ENCODE measurements at places on chromosomes 7 and 10.

DNA sequence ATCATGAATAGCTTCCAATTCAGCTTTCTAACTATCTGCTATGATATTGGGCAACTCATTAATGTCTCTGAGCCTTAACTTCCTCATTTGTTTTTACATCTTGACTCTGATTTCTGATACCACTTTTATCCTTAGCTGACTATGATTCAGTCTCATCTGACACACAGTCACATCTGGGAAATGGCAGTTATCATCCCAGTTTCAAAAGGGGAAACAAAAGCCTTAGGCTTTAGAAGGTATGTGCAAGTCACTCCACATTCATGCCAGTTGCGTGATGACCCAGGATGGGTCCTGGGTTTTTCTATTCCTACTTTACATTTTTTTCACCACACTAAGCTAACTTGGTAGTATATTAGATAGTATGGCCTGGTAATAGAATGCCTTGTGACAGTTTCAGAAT, 12.7 kb downstream of the SCIN start:
- no peak for DNase-seq

DNA sequence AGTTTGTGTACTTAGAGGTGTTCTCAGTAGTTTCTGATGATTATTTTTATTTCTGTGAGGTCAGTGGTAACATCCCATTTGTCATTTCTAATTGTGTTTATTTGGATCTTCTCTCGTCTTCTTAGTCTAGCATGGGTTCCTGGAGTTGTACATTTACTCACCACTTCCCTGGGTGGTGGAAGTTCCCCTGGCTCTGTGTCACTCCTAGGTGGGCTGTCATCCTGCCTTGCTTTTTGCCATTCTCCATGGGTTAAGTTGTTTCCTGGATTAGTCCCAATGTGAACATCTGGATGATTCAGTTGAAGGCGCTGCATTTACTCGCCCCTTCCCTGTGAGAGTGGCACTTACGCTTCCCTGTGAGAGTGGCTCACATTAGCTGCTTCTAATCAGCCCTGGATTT, 48.2 kb downstream of the GSAP start:
- DNase-seq, result no peak

DNA sequence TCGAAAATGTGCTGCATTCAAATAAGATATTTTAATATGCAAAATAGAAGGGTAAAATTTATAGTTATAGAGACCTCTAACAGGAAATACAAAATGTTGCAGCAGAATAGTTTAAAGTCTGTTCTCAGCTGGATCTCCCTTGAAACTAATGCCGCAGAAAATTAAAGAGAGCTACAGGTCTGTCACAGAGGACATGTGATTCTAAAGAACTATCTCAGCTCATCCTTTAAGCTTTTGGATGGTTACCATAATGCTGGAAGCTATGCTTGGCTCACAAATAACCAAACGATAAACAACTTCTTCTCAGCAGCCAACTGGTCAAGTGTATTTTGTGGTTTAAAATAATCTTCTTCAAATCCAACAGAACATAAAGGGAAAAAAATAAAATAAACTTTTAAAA, 353.0 kb downstream of the PARD3 start:
- DNase-seq, result no peak

- DNase-seq, result no peak
Measured at GRCh38 chr7:73850781-73851207, 8.5 kb upstream of the METTL27 start.

DNA sequence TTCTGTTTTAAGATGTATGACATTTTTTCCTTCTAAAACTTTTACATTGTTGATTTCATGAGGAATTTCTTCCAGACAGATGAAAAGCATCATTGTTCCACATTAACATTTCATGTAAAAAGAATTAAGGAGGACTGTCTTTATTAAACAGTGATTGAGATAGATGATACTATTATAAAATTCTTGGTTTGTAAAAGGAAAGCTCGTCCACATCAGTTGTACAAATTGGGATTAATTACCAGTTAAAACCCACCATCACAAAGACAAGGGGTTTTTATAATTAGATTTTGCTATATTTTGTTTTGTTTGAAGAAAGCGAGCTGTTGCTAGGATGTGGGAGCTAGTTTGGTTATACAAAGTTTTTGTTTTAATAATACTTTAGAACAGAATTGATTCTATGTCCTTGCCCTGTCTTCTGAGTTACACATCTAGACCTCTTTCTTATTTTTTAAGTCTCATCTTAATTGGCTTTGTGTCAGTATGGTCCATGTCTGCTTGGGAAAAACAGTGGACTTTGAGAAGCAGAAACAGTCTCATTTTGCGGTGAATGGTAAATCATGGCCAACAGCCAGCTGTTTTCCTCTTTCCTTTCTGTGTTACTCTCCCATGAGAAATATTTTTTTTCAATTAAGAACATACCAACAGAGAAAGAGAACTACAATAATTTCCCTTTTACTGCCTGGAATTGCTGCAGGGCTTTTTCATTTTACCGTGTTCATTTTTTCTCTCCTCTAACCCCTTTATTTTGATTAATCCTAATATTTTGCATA, 3.2 kb downstream of the TES start:
- DNase-seq, result no peak

GRCh38 chr7:133183042-133183794, 69.7 kb upstream of the EXOC4 start:
- no peak for DNase-seq

GRCh38 chr7:151139071-151139790, 28.3 kb downstream of the GBX1 start:
- no peak for DNase-seq

GRCh38 chr10:48478980-48479811, 125.7 kb downstream of the ARHGAP22 start:
- DNase-seq, result no peak

- DNase-seq, result peak; percentile 22
Measured at GRCh38 chr10:102835007-102835482, 2.2 kb downstream of the CYP17A1 start.

DNA sequence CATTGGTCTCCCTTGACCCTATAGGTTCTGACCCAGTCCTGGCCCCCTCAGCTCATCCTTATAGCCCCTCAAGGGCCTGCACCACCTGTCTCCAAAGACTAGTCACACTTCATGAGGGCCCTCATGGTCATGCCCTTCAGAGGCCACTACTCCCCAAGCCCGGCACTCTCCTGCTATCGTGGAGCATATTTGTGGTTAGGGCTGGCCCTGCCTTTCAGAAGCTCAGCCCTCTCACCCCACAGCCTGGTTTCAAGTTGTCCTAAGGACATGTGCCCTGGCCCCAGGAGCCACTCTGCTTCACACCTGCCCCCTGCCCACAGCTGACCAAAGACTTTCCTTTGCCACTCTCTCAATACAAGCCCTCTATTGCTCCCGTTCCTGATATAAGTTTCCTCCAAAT, 60.3 kb upstream of the LBX1 start:
- DNase-seq, result no peak

- DNase-seq, result no peak
Measured at GRCh38 chr7:107596881-107597581, 17.0 kb downstream of the BCAP29 start.

DNA sequence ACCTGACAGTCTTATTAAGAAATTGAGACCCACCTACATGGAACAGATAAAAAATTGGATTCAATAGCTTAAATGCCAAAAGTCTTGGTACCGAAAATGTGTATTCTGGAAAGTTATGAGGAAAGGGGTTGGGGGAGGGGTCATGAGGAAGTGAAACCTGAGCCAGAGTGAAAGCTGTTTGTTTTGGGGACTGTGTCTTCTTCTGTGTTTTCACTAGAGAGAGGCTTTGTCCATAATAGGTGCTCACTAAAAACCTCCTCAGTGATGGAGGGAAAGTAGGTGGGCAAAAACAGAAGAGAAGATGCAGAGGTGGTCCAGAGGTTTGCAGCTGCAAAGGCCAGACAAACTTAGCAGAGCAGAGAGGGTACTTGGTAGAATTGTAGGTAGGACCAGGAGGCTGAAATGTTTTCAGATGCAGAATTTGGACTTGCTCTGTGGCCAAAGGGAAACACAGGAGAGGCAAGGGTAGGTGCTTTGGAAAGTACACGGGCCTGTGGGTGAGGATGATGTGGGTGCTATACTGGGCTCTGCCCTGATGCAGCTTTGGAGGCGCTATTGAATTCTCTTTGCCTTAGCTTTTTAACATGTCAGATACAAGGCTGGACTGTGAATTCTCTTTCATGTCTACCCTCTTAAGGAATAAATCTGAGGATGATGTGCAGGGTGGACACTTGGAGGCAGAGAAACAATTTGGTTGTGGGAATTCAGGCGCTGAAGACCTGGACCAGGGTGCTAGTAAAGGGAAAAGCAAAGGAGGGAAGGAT, 254.6 kb downstream of the PTEN start:
- no peak for DNase-seq

DNA sequence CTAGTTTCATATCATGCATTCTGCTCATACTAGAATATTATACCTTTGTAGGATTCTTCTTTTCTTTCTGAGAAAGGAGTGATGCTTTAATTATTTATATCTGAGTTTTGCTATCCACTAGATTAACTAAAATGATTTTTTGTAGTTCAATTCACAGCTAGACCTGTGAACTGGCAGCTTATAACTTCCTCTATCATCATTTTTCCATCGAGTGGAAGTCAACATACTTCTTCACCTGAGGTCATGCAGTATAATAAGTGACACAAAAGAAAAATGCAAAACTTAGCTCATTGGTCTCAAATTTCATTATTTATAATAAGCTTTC, 8.0 kb downstream of the LRRN3 start:
- DNase-seq, result no peak

- no peak for DNase-seq
Measured at GRCh38 chr7:45687721-45688120, 113.6 kb downstream of the ADCY1 start.

GRCh38 chr7:1972744-1973143, 260.0 kb downstream of the MAD1L1 start:
- no peak for DNase-seq

- no peak for DNase-seq
Measured at GRCh38 chr10:78341953-78342614, 308.4 kb downstream of the RPS24 start.

DNA sequence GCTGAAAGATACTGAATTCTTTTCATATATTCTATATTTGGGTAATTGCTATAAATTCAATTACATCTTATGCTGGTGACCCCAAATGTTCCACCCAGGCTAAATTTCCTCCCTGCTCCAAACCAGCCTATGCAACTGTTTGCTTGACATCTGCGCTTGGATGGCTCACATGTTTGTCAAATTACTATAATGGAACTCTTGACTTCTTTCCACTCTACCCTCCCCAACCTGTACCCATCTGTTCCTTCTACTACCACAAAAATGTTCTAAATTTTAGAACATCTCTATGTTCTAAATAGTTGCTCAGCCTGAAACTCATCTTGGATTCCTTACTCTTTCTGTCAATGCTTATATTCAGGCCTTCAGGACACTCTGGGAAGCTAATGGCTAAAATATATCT, 249.9 kb upstream of the SMIM30 start:
- no peak for DNase-seq

DNA sequence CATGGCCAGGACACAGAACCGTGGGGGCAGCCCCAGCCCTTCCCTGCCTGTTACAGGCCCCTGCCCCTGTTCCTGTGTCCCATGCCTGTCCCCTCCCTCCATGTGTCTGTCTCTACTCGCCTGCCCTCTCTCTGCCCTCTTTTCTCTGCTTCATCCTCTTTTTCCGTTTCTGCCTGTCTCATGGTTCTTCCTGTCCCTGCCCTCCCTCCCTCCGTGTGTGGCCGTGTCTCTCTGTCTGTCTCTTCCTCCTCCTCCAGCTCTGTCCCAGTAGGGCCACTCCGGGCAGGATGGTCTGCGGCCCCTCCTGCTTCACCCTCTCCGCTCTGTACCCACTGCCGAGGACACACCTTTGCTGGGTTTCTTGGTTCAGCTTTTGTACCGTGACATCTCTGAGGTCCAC, 137.4 kb downstream of the FAM53B start:
- DNase-seq, result no peak

- no peak for DNase-seq
Measured at GRCh38 chr7:130137207-130137606, 66.9 kb downstream of the KLHDC10 start.

DNA sequence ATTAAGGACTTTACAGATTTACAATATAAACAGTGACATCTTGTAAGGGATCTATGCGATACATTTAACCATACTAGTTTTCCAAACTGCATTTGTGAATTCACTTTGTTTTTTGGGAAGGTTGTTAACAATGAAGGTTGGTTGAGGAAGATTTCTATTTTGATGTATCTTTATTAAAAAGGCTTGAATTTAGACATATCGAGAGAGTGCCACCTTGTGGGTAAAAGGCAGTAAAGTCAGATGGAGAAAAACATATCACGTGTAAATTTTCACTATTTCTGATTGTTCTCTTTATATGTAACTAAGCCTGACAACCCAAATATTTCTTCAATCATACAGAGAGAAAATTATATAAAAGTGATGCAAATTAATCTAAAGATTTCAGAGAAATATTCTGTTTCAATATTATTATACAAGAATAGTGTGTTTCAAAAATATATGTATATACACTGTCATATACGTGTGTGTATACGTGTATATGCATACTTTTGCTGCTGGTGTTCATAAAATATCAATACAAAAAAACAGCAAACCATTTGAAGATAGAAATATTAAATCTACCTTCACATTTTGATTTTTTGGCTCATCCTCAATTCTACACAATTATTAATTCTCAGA, 988.6 kb downstream of the SORCS1 start:
- no peak for DNase-seq

GRCh38 chr7:128168667-128169210, 72.3 kb upstream of the LEP start:
- DNase-seq, result no peak

DNA sequence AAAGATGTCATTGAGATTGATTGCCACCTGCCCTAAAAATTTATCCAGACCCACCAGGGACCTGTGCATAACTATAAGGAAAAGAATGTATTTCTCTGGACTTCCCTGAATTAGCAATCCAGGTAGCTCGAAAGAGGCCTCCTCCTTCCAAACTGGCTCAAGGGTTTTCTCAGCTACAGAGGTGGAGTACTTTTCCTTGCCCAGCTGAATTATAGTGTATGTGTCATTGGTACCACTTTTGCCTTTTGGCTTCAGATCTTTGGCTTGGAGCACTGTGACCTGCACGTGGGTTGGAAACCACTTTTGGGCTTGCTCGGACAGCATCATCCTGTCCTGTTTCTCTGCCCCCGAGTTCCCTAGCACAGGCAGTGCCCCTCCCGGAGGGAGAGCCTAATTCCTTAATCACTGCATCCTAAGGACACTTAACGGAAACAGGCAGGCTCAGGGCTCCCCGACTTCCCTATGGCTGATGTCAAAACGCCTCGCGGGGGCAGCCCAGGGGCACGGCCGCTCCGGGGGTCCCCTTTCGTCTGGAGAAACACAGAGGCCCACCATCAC, 825 bp downstream of the RAB11FIP2 start:
- no peak for DNase-seq

- peak; percentile 61 for DNase-seq
Measured at GRCh38 chr10:102413053-102413705, 5.4 kb downstream of the PSD start.

GRCh38 chr10:82160307-82160706, 285.3 kb downstream of the NRG3 start:
- no peak for DNase-seq

GRCh38 chr10:59847326-59847725, 59.0 kb downstream of the CCDC6 start:
- no peak for DNase-seq

- DNase-seq, result no peak
Measured at GRCh38 chr10:26448706-26449435, 10.7 kb downstream of the APBB1IP start.

GRCh38 chr7:88357781-88358525, 51.3 kb upstream of the STEAP4 start:
- no peak for DNase-seq

All from NCI-H1930 (cell line).